ENCODE measurements at places on chromosomes 5 and 9.

- no peak for DNase-seq
Measured at GRCh38 chr9:117081641-117082317, 333.1 kb downstream of the ASTN2 start.

DNA sequence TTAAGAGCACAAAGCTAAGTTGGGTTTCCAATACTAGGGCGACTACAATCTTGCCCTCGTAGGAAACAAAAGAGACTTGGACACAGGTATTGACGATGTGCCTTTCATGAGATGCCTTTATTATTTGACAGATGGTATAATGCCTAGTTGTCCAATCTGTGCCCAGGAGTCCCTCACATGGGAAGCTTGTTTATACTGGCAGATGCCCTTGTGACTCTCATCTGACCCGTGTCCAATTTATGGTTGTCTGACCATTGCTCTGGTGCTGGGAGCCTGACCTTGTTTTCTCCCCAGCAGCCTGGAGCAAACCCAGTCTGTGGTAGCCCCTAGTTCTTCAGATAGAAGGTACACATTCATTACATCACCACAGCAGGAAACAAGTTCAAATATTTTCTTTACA, 511.7 kb downstream of the AGTPBP1 start:
- DNase-seq, result no peak

DNA sequence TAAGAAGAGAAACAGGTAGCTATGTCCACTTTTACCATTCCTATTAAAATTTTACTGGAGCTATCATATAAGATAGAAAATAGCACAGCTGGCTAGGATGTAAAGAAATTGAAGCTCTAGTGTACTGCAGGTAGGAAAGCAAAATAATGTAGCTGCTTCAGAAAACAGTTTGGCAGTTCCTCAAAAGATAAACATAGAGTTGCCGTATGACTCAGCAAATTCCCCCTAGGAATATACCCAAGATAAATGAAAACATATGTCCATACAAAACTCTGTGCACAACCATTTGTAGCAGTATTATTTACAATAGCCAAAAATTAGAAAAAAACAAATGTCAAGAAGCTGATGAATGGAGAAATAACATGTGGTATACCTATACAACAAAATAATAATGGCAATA, 64.6 kb upstream of the SHISAL2B start:
- no peak for DNase-seq

DNA sequence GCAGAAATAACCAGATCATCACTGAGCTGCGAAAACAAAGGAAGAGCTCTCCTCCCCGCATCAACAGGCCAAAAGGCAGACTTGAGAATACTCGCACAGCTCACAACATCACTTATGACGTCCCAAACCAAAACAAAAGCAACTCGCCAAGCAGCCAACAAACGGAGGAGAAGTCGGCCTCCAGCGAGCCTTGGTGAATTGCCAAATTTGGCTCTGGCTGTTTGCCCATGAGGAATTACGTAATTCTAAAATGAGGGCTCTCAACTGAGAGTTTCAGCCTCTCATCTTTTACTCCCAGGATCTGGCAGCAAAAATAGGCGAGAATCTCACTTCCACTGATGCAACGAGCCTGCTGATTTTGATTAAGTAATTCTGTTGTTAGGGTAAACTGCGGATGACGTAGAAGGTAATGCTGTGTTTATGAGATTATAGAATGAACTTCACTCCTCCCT, 51.7 kb upstream of the SEMA6A start:
- peak; percentile 82 for DNase-seq

DNA sequence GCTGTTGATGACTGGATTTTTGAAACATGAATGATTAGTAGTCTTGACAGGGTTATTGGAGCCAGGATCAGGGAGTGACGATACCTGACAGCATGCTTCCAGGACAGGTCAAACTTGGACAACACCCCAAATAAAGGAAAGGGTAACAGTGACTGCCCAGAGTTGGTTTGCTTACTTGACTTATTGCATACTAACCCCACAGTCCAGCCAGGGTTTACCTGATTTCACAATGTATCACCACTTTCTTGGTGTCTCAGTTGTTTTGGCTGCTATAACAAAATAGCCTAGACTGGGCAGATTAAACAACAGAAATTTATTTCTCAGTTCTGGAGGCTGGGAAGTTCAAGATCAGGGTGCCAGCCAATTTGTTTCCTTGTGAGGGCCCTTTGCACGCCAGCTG, 301.0 kb upstream of the VLDLR start:
- DNase-seq, result no peak

GRCh38 chr5:67248703-67249589, 52.3 kb upstream of the CD180 start:
- no peak for DNase-seq

GRCh38 chr9:1718836-1719235, 296.3 kb upstream of the SMARCA2 start:
- no peak for DNase-seq

DNA sequence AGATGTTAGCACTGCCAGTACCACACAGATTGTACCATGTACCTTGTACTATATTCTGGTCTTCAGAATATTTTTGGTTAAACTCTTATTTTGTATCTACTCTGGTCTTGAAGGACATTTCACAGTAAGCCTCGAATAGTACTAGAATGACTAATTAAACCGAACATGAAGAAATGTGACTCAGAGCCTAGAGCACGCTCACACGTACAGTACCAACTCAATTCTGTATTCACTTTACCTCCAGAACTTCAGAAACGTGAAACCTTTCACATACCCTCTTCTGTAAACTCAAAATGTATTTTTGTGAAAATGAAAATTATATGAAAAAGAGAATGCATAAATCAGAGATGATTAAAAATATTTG, 112.8 kb downstream of the MVB12B start:
- DNase-seq, result no peak

DNA sequence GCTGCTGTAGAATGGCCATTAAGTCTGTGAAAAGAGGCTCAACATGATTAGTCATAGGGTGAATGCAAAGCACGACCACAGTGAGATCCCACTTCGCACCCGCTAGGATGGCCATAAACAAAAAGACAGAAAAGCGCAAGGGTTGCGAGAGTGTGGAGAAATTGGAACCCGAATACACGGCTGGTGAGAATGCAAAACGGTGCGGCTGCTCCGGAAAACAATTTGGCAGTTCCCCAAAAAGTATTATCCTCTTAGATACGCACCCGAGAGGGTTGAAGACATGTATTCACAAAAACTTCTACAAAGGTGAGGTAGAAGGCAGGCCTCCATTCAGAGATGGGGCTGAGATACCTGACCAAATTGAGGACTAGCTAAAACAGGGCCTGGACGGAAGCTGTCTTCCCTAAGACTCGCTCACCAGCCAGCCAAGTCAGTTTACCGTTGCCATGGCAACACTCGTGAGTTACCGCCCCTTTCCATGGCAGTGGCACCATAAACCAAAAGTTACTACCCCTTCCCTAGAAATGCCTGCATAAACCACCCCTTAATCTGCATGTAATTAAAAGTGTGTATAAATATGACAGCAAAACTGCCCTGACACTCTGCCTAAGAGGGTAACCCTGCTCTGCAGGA, 726 bp upstream of the PSMB7 start:
- no peak for DNase-seq

- DNase-seq, result no peak
Measured at GRCh38 chr9:28329323-28329722, 756.0 kb upstream of the C9orf72 start.

DNA sequence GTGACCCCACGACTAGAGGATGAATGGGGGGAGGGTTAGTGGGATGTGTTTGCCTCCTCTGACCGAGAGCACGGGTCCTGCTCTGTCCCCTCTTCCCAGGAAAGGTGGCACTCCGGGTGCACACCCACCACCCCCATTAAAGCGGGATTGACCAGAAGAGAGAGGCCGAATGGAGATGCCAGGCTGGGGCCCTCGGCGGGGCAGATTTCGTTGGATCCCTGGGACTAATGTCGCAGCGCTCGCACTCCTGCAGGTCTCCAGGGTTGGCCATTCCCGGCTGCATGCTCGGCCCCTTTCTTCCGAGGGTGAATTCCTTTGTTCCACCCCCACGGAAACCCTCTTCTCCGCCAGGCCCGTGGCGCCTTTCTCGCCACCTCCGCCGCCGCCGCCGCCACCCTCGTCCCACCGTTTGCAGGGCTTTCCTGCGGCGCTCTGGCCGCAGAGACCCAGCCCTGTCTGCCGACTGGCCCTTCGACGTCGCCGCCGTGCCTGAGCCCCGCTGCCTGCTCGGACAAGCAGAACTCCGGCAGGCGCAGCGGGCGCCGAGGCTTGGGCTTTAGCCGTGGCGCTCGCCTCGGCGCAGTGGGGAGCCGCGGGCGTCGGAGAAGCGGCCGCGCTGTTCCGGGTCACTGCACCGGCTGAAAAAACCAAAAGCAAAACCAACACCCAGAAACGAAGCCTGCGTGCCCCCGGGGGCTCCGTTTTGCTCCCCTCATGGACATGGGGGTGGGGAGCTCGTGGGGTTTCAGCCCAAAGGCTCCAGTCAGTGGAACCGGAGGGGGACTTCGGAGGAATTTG, 11.8 kb downstream of the LMX1B start:
- no peak for DNase-seq

DNA sequence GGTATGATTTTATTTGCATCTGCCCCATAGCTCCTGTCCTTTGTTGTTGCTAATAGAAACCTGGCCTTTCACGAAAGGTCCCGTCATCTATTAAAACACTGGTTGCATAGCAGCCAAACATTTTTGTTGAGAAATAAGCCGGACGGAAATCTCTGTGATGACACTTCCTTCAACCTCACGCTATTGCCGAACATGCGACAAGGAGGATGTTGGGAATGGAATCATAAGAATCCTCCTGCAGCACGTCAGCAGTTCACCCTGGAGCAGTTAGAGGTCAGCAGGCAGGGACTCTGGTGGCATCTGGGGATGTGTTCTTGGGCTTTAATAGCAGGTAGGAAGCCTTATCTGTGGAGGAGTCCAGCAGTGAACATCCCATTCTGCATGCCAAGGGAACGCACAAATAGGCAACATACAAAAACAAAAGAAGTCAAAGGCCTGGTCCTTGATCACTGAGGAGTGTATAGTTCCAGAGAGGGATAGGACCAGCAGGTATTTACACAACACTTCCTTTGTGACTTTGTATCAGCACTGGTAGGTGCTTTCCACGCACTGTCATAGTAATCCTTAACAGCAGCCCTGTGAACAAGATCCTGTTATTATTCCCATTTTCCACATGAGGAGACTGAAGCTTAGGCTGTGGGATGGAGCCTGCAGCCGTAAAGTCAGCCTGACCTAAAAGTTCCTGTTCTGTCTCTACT, 33.4 kb downstream of the ARHGAP26 start:
- no peak for DNase-seq

GRCh38 chr5:72937517-72938061, 18.3 kb upstream of the FCHO2 start:
- DNase-seq, result no peak

DNA sequence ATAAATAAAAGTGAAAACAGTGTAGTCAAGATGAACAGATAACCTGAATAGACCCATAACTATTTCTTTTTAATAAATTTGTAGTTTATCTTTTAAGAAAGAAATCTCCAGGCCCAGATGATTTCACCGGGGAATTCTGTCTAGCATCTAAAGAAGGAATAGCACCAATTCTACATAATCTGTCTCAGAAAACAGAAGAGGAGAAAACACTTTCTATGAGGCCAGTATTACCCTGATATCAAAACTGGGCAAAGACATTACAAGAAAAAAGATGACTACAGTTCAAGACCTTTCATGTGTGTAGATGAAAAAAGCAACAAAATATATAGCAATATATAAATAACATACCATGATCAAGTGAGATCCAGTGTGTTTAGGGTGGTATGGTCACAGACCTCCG, 31.4 kb downstream of the TTC23L start:
- no peak for DNase-seq

- no peak for DNase-seq
Measured at GRCh38 chr5:165502893-165503691, 1997.7 kb downstream of the MAT2B start.

DNA sequence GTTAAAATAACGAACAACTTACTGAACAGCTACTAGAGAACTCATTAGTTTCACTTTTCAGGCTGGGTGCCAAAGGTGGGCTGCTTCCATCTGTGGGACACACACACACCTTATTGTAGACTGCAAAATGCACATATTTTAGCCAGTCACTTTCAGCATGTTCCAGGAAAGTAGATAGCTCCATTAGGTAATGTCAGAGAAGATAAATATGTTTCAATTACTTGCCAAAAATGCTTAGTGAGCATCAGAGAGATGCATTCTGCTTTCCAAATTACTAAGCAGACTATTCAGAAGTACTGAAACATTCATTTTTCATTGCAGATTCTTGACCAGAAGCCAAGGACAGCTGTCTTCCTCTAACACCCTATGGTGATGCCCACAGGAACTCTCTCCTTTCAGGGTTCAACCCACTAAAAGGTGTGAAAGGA, 56.2 kb upstream of the APC start:
- no peak for DNase-seq

DNA sequence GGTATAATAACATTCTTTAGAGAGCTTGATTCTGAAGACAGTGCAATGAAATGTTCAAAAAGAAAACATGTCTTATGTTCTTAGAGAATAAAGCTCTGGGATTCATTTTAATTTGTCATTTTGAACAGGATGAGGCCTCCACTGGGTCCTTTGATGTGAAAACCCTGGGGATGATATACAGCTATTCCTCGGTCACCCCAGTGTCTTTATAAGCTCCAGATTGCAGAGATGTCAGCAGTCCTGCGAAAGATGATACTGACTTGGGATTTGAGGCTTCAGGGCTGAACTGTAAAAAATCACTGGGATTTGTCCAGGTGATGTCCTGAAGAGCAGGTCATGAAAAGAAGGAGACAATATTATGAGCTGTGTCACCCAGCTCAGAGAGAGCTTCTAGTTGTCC, 529.7 kb upstream of the ZNF608 start:
- DNase-seq, result no peak

GRCh38 chr9:128706671-128707381, 4.5 kb downstream of the PKN3 start:
- DNase-seq, result no peak

- no peak for DNase-seq
Measured at GRCh38 chr5:82924226-82925060, 152.8 kb downstream of the TMEM167A start.

GRCh38 chr5:35308421-35308820, 78.1 kb upstream of the PRLR start:
- no peak for DNase-seq

DNA sequence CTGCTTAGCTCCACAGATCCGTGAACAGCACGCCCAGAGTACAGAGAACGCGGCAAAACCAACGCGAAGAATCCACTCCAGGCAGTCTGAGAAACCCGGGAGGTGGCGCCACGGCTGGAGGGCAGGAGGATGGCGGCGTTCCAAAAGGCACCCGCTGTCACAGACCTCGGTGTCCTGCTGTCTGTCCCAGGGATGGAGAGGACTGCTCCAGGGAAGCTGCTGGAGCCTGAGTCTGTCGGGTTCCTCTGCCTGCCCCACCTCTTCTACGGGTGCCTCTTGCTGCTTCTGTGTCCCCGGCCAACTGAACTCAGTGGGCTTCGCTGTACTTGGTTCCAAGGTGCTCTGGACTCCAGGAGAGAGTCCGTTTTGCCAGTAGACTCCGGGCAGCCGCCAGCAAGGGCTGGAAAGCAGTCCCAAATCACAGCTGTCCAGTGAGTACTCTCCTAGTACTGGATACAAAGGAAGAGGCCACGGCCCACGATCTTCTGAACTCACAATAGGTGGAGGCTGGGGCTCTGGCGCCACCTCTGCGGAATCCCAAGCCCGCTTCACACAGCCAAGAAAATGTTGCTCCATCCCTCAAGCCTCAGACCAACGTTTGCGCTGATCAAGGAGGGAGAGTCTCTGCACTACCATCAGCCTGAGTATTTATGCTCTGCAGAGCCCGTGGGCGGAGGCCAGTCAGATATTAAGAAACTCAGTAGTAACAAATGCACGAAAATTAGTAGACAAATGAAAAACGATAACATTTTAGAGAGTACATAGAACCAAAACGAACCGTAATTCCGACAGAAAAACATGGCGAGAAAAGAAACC, 440 bp downstream of the ANXA2R start:
- DNase-seq, result no peak

Data from hypothalamus (tissue), 51 donors.